Right cardiac atrium (tissue), 5 donors: ENCODE measurements at places on chromosomes 3 and 15. TPM values are rescaled to one million over a fixed set of nuclear protein-coding genes. Genes with fewer than 3 reads are reported as not detected.
A peak's percentile ranks its signal among the peaks of the same experiment; 100 is the strongest.

- no peak for DNase-seq
Observed at GRCh38 chr3:99753268-99753975, 64.2 kb upstream of the CMSS1 start.

DNA sequence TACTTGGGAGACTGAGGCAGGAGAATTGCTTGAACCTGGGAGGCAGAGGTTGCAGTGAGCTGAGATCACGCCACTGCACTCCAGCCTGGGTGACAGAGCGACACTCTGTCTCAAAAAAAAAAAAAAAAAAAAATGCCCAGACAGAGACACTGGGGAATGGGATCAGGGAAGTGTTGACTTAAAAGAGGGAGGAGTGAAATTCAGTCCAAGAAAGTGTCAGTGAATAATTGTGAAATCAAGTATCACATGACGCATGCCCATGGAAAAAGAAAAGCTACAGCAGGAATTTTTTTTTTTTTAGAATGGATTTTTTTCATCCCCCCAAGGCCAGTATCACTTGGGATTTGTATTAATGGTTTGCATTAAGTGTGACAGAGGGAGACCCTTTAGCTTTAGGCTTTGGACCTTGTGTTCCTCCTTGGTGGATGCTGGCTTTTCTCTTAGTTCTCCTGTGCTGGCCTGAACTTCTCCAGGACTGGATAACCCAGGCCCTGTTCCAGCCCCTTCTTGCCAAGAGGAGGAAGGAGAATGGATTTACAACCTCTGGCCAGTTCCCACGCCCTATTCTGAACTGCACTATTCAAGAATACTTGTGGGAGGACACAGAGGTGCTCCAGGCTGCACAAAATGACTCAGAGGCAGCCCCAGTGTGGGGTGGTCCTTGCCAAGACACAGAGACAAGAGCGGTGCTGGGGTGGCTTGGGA, 36.7 kb upstream of the ZNF774 start:
- peak; percentile 87 for DNase-seq

- no peak for DNase-seq
Observed at GRCh38 chr3:58706395-58707167, 40.0 kb upstream of the FAM3D start.

- DNase-seq, result no peak
Observed at GRCh38 chr3:4993276-4994143, 14.3 kb downstream of the BHLHE40 start.

DNA sequence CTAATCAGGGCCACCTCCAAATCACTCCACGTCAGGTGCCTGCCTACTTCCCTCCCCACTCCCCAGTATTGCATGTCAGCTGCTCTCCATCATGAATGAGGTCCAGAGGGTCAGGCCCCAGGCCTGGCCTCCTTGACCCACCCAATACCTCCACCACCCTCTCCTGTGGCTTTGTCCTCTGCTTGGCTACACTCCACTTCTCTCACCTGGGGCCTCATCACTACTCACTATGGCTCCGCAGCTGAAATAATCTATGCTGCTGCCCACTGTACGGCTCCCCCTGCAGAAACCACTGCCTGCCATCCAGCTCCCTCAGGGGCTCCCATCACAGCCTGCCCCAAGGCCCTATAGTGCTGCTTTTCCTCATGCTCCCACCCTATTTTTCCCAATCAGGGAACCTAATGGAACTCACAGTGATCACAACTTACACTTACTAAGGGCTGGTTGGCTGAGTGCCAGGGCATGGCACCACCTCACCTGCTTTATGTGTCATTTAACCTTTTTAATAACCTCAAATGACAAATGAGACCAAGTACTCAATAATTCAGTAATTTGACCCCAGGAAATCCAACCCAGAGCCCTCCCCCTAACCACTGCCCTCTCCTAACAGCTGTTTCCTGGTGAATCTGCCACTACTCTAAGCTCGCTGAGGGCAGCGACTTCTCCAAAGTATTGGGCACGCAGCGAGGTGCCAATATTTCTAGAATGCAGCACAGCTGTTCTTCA, 2.3 kb downstream of the GORASP1 start:
- DNase-seq, result no peak

GRCh38 chr15:91769894-91770293, 83.6 kb upstream of the SLCO3A1 start:
- no peak for DNase-seq

The TRAT1 gene
- total RNA-seq, result not detected

DNA sequence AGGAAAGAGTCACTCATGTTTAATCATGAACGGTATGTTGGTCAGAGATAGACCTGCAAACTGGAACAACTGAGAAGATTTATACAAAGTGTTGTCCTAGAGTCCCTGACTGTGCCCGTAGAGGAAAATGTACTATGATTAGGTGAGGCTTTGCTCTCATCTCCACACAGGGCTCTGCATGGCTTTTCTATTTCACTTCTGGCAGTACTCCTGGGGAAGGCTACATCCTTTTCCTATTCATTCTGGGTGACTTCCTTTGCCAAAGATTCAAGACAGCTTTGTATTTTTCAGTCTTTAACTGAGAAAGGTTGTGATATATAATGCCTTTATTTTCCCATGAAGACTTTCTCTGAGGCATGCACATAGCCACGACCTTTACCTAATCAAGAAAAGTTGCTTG, 414.7 kb downstream of the ZBTB20 start:
- no peak for DNase-seq

The POLG gene
- total RNA-seq, result 28.5 TPM

The HIGD2B gene
- total RNA-seq, result not detected

GRCh38 chr3:157669416-157669815, 166.2 kb upstream of the VEPH1 start:
- no peak for DNase-seq

The FGF7 gene
- 29.0 TPM for total RNA-seq

The HYAL3 gene
- total RNA-seq, result 2.4 TPM

DNA sequence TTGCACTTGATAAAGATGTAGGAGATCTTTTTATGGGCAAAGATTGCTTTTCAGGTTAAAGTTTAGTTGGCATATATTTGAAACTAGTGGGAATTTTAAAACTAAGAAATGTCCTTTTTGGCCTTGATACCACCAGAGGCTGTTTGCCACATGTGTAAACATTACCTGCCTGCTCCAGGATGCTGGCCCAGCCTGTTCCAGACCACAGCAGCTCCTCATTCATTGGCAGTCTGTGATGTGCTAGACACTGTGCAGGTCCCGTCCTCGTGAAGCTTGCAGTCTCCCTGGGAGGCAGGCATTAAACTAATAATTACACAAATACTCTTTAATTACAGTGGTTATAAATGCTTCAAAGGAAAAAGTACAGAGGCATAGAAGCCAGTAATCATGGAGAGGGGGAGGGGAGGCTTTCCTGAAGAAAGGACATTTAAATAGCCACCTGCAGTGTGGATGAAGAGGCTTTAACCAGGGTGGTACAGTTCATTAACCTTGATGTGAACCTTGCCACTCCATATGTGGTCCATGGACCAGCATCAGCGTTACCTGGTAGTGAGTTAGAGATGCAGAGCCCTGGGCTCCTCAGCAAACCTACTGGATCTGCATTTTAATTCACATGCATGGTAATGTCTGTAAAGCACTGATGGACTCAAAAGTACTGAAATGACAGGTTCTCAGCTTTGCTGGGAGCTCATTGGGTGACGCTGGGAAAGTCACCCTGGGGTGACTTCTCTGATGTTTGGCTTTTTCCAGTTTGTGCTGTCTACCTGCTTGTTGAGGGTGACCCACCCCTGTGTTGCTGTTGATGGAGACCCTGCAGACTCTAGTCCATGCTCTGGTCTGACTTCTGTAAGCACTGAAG, 5.3 kb downstream of the ZNF710 start:
- DNase-seq, result no peak

The PCOLCE2 gene
- 136 TPM for total RNA-seq

DNA sequence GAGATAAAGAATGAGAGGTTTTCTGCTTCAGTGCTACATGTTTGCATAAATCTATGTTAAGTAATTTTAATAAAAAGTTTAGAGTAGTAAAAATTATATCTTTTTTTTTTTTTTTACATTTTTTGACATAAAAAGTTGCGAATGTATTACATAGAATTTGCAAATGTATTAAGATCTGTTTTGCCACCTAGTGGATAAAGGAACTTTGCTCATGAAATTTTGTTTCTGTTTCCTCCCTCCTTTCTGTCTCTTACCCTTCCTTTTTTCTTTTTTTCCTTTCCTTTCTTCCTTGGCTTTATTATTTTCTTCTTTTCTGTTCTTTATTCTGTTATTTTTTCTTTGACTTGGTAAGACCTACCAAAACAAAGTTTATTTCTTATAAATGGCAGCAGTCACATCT, 58.5 kb upstream of the UTS2B start:
- DNase-seq, result no peak

The NOX5 gene
- 0.06 TPM for total RNA-seq

- DNase-seq, result no peak
Observed at GRCh38 chr3:142151828-142152227, 2.5 kb upstream of the TFDP2 start.

DNA sequence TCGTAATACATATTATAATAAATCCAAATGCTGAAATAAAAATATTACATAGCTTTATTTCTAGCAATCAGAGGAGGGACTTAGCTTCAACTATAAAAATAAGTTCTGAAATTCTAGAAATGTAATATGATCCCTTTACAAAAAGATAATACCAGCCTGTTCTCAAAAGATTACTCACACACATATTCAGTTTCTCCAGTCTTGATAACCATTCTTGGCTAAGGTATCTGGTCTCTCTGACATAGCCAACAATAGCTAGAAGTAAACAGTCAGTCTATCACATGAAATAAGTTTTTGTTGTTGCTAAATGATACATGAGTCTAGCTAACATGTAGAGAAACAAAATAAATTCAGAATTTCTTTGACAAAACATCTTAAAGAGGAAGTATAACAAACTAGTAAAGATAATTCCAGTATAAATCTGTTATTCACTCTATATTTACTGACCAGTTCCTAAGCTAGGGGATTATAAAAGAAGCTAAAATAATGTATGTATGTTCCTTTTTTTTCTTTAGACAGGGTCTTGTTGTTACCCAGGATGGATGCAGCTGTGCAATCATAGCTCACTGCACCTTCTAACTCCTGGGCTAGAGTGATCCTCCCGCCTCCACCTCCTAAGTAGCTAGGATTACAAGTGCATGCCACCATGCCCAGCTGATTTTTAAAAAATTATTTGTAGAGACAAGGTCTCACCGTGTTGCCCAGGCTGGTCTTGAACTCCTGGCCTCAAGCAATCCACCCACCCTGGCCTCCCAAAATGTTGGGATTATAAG, 170.6 kb downstream of the TBL1XR1 start:
- DNase-seq, result no peak

The SYNPR gene
- total RNA-seq, result 14.4 TPM

DNA sequence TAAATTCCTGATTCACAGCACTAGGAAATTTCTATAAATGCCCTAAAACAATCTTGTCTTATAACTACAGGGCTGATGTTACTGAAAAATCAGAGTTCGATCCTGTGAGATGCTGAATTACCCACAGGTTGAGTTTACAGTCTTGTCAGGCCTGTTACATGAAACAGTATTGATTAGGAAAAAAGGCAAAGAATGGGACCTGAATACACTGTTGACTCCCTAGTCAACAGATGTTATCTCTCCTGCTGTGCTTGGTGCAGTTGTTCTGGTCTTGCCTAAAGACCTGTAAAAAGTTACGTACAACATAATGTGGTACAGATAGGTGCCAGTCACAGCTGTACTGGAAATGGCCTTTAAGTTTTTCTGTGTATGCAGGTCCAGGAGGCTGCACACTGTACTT, 91.4 kb upstream of the ASB14 start:
- DNase-seq, result no peak
